ENCODE measurements at places on chromosomes 3 and 15. TPM values are rescaled to one million over a fixed set of nuclear protein-coding genes. Genes with fewer than 3 reads are reported as not detected.

Gene RPUSD2
- 6.1 TPM for total RNA-seq

Gene LDHAL6B
- total RNA-seq = not detected

Gene HYAL3
- 1.5 TPM for total RNA-seq

Gene LMOD3
- 0.09 TPM for total RNA-seq

Gene TMEM266
- total RNA-seq = 0.22 TPM

Gene GOLGA8G
- not detected for total RNA-seq

Gene ESYT3
- 12.6 TPM for total RNA-seq

Gene FES
- total RNA-seq = 44.8 TPM

Gene PCSK6
- total RNA-seq = 13.9 TPM

Gene NUP210
- total RNA-seq = 5.5 TPM
